Activated T-helper 1 cell treated with Interleukin-2 at 50 U/mL for 16 hours (primary cell): ENCODE measurements at places on chromosomes 13 and 19.

DNA sequence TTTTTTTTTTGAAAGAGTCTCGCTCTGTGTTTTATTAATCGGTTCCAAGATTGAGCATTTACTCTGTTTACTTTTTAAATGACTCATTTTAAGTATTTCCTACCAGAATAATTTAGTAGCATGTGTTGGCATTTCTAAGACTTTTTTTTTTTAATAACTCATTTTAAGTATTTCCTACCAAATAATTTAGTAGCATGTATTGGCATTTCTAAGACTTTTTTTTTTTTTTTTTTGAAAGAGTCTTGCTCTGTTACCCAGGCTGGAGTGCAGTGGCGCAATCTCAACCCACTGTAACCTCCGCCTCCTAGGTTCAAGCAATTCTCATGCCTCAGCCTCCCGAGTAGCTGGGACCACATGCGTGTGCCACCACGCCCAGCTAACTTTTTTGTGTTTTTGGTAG, 13.1 kb downstream of the SETDB2 start:
- DNase-seq = no peak

- DNase-seq = no peak
Measured at GRCh38 chr19:2625434-2625833, 77.1 kb downstream of the GNG7 start.

DNA sequence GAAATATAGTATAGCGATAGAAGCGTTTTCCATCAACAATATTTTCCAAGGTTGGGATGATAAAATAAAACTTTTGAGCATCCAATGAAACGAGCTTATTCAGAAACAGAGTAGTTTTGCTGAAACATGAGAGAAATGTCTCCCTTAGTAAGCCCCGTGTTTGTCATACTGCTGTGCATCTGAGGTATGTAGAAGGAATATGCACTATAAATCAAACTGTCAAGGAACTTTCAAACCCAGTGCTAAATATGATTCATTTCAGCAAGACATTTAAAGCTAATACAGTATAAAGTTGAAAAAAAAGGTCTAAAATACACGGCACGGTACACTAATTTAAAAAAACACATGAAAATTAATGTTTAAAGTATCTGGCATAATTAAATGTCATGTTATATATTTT, 546.2 kb downstream of the SLITRK5 start:
- no peak for DNase-seq

DNA sequence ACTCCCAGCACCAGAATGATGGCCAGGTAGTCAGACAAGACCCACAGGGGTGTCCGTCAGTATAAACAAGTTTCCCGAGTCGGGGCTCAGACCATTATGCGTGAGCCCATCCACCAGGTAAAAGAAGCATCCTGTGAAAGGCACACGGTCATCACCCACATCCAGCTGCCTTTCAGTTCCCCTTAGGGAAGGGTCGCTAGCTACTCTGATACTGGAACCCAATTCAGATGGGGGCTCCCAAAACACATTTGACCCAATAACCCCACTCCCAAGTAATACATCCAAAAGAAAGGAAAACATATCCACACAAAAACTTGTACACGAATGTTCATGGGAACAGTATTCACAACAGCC, 66.8 kb downstream of the STK24 start:
- no peak for DNase-seq

DNA sequence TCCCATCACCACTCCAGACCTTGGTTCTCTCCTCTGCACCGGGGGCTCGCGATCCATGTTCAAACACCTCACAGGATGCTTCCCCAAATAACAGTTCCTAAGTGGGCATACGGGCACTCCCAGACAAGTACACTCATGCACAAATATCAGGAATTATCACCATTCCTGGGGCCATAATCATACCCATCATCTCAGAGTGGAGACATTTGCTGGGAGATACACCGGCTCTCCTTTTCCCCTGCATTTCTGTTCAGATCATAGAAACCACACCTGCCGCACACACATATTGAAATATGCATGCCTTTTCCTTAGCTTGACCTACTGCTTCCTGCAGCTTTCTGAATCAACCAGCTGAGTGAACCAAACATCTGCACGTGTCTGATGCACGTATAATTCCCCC, 33.9 kb upstream of the MBNL2 start:
- DNase-seq = no peak

- DNase-seq = no peak
Measured at GRCh38 chr19:27765397-27765796, 1447.6 kb downstream of the UQCRFS1 start.
